Activated CD4-positive, alpha-beta T cell treated with anti-CD3 and anti-CD28 coated beads for 36 hours (primary cell): ENCODE measurements at places on chromosomes 11 and 22.

GRCh38 chr11:15197696-15198095 lies 83.0 kb downstream of the INSC start:
- no peak for DNase-seq
- no peak overlapping the region for H3K4me3 ChIP-seq
- H3K27ac ChIP-seq: no peak overlapping the region
- no peaks in the 10 kb centered on the region for H3K4me1 ChIP-seq

GRCh38 chr11:70024036-70024772 lies 53.9 kb upstream of the ANO1 start:
- H3K27me3 ChIP-seq: no peaks in the 10 kb centered on the region
- H3K4me3 ChIP-seq: no peak overlapping the region
- H3K4me1 ChIP-seq: no peaks in the 10 kb centered on the region
- no peak overlapping the region for H3K27ac ChIP-seq
- no peak for DNase-seq

DNA sequence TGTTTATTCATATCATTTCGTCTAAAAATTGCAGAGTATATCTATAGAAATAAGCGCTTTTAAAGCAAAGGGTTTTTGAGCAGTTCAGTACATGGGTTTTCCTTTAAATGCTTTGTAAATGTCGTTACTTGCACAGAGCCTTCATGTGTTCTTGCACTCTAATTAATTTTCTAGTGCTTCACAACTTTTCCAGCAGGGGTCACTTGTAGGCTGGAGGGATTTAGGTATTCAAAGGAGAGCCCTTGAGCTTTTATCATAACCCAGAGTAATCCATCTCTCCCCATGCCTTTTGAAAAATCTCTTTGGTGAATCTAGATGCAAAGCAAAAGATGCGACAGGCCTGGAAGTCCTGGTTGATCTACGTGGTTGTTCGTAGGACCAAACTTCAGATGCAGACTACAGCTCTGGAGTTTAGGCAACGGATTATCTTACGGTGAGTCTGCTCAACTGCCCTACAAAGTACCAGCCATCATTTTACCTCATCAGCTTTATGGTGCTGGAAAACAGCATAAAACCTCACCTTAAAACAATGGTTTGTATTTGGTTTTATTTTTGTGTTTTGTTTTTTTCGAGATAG lies 60.4 kb downstream of the SFI1 start:
- H3K27me3 ChIP-seq: no peaks in the 10 kb centered on the region
- peaks cover 41% of the 10 kb centered on the region for H3K36me3 ChIP-seq
- H3K4me1 ChIP-seq: peaks cover 16% of the 10 kb centered on the region
- no peak for DNase-seq

DNA sequence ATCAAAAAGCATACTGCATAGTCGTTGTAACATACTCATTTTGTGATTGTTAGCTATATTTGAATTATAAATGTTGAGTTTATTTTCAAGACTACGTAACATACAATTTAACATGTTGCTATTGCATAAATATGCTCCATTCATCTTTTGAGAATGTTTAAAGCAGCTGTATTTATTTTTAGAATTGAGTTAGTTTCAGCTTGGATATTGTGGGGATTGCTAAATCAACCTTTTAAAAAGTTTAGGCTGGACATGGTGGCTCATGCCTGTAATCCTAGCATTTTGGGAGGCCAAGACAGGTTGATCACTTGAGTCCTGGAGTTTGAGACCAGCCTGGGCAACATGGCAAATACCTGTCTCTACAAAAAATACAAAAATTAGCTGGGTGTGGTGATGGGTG lies 288.1 kb downstream of the DYNC2H1 start:
- no peak for DNase-seq
- no peaks in the 10 kb centered on the region for H3K27me3 ChIP-seq
- H3K36me3 ChIP-seq: no peaks in the 10 kb centered on the region
- no peak overlapping the region for H3K27ac ChIP-seq
- no peaks in the 10 kb centered on the region for H3K4me1 ChIP-seq

DNA sequence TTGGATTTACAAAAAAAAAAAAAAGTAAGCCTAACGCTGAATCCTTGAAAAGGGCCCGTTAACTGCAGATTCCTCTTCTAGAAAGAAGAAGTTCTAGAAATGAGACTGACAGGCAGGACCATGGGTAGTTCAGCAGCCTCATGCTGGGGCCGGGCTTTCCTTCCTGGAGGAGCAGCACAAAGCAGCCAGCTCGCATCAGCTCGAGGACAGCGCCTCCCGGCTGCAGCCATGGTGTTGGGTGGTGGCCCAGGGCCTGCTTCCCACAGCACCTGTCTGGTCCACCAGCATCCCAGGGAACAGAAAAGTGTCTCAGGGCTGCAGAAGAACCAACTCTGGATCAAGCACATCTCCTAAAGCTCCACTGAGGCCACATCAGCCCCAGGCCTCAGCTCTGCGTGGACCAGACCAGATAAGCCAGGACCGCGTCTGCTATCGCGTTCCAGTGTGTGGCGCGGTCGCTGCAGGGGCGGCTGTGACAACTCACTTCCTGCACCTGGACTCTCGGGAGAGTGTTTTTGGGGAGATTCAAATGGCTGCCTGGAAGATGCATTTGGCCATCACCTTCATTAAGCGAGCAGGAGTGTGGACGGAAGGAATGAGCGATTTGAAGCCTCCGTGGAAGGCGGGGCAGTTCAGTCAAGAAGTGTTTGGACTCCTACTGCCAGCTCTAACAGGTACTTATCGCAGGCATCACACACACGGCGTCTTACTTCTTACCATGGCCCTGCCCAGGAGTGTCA lies 53.5 kb downstream of the MYH9 start:
- peak; percentile 71 for DNase-seq
- peaks cover 97% of the 10 kb centered on the region for H3K4me1 ChIP-seq
- no peaks in the 10 kb centered on the region for H3K27me3 ChIP-seq
- H3K4me3 ChIP-seq: peak overlapping the region; percentile 77

- no peak overlapping the region for H3K4me3 ChIP-seq
- H3K27me3 ChIP-seq: no peaks in the 10 kb centered on the region
- DNase-seq: peak; percentile 88
- H3K36me3 ChIP-seq: no peaks in the 10 kb centered on the region
Observed at GRCh38 chr22:45435544-45436139, 22.1 kb downstream of the RIBC2 start.

DNA sequence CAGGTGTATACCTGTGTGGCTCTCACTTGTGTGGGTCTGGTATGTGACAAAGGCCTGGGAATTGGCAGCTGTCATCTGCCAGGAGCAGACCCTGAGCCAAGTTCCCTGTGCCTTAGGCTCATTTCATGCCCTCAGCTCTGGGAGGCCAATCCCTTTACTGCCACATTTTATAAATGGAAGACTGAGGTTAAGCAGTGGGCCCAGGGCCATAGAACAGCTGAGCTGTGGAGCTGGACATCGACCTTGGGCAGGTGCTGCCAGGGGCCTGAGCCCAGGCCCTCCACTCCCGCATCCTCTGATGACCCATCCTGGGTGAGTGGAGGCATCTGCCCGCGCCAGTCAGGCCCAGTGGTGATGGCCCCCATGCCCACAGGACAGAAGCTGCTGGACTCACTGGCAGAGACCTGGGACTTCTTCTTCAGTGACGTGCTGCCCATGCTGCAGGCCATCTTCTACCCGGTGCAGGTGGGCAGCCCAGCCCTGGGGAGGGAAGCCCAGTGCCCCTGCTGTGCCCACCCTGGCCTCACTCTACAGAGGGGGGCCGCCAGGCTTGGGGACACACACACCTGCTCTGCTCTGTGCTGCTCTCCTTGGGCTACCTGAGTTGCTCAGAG lies 20.9 kb upstream of the ARHGAP8 start:
- DNase-seq: no peak
- no peaks in the 10 kb centered on the region for H3K4me1 ChIP-seq
- no peaks in the 10 kb centered on the region for H3K27me3 ChIP-seq
- no peak overlapping the region for H3K4me3 ChIP-seq
- H3K36me3 ChIP-seq: peaks cover 7% of the 10 kb centered on the region
- no peak overlapping the region for H3K27ac ChIP-seq

- DNase-seq: no peak
- peaks cover 18% of the 10 kb centered on the region for H3K27me3 ChIP-seq
- no peaks in the 10 kb centered on the region for H3K36me3 ChIP-seq
- no peak overlapping the region for H3K4me3 ChIP-seq
- no peaks in the 10 kb centered on the region for H3K4me1 ChIP-seq
Observed at GRCh38 chr11:126719740-126720139, 280.8 kb downstream of the KIRREL3 start.

DNA sequence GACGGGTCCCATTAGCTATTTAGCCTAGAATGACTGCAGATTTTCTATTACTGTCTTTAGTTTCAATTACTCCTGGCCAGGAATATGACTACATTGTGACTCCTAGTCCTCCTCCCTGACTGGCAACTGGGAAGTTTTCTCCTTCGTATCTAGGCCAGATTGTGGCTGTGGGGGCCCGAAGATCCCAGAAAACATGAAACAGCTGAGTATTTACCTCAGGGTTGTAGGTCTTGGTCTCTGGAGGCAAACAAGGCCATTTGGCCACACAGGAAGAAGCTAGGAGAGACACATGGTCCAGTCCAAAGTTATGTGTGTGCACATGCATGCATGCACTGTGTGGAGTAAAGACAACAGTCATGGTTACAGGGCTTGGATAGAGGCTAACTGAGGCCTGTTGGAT lies 10.2 kb upstream of the GDPD4 start:
- H3K36me3 ChIP-seq: no peaks in the 10 kb centered on the region
- H3K27me3 ChIP-seq: peaks cover 4% of the 10 kb centered on the region
- no peak overlapping the region for H3K27ac ChIP-seq

DNA sequence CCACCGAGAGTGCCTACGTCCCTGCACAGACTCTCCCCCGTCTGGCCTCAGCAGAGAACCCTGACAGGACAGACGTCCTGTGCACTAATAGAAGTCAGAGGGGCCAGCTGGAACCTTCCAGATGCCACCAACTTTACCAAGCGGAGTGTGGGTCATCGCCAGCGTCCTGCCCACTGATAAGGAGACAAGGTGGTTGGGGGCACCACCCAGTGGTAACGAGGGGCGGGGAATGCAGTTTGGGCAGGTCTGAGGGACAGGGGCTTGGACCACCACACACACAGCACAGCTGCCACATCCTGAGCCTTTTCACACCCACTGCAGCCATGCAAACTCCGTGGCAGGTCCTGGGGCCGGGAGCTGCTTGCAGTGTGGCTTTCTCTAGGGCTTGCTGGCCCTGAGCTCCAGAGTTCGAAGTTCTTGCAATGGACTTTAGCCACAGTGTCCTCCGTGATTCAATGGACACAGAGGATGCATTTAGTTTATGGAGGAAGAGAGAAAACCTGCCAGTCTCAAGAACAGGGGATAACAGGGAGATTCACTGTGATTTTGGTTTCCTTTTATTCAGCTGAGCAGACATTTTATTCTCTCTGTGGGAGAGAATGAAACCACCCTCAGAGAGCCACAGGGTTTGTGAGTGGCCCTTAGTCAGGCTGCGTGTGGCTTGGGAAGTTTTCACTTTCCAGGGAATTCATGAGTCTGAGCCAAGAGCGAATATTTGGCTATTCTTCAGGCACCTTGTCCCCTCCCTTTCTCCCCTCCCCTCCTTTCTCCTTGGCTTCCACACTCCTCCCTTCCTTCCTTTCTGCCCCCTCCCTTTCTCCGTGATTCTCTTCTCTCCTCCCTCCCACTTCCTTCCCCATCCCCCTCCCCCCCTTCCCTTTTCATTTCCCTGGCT lies 13.1 kb downstream of the MRGPRG start:
- H3K36me3 ChIP-seq: no peaks in the 10 kb centered on the region
- H3K4me3 ChIP-seq: no peak overlapping the region
- H3K4me1 ChIP-seq: no peaks in the 10 kb centered on the region
- H3K27me3 ChIP-seq: peaks cover 10% of the 10 kb centered on the region
- H3K27ac ChIP-seq: no peak overlapping the region
- no peak for DNase-seq

GRCh38 chr11:82872377-82873150 lies 27.7 kb downstream of the PRCP start:
- DNase-seq: no peak
- H3K4me1 ChIP-seq: peaks cover 31% of the 10 kb centered on the region
- H3K4me3 ChIP-seq: no peak overlapping the region
- H3K36me3 ChIP-seq: peaks cover 7% of the 10 kb centered on the region
- no peaks in the 10 kb centered on the region for H3K27me3 ChIP-seq
- H3K27ac ChIP-seq: no peak overlapping the region

DNA sequence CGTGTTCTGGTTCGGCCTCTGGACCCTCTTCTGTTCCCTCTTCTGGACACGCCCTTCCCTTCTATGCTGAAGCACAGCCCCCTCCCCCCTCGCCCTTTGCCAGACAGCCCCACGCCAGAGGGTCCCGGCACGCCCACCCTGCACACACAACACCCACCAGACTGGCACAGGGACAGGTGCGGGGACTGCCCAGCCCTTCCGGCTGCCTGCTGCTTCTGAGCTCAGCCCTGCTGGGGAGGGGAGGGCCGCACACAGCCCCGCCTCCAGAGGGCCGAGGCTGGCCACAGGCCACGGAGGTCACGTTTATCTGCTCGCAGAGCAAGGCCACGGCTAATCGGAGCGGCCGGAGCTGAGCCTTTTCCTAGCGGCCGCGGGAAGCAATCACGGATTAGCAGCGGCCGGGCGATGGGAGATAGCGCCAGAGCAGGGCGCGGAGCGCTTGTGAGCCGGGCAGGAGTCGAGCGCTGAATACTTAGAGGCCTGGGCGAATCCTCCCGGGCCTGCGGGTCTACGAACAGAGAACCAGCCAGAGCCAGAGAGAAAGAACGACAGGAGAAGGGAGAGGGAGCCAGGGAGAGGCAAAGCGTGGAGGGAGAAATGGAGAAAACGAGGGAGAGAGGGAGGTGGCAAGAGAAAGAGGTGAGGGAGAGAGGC lies 21.5 kb downstream of the OTUB1 start:
- peak; percentile 23 for DNase-seq
- H3K27ac ChIP-seq: no peak overlapping the region
- H3K27me3 ChIP-seq: peaks cover 25% of the 10 kb centered on the region
- no peak overlapping the region for H3K4me3 ChIP-seq
- H3K4me1 ChIP-seq: peaks cover 6% of the 10 kb centered on the region

DNA sequence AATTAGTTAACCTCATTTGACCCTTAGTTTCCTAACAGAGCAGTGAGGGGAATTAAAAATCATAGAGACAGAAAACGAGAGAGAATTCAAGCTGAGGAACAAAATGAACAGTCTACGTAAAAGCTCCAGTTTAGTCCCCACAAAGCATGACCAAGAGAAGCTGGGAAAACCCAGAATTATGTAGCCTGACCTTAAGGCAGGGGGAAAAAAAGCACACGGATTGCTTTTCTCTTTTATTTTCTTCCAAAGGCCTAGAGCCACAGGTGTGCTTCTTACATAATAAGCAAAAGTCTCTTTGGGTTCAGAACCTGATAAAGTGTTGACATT lies 514 bp upstream of the AMBRA1 start:
- H3K4me1 ChIP-seq: peaks cover 34% of the 10 kb centered on the region
- H3K4me3 ChIP-seq: peak overlapping the region; percentile 93
- H3K27ac ChIP-seq: peak overlapping the region; percentile 91
- H3K36me3 ChIP-seq: no peaks in the 10 kb centered on the region
- no peaks in the 10 kb centered on the region for H3K27me3 ChIP-seq
